ENCODE measurements at places on chromosomes 3 and 15.

DNA sequence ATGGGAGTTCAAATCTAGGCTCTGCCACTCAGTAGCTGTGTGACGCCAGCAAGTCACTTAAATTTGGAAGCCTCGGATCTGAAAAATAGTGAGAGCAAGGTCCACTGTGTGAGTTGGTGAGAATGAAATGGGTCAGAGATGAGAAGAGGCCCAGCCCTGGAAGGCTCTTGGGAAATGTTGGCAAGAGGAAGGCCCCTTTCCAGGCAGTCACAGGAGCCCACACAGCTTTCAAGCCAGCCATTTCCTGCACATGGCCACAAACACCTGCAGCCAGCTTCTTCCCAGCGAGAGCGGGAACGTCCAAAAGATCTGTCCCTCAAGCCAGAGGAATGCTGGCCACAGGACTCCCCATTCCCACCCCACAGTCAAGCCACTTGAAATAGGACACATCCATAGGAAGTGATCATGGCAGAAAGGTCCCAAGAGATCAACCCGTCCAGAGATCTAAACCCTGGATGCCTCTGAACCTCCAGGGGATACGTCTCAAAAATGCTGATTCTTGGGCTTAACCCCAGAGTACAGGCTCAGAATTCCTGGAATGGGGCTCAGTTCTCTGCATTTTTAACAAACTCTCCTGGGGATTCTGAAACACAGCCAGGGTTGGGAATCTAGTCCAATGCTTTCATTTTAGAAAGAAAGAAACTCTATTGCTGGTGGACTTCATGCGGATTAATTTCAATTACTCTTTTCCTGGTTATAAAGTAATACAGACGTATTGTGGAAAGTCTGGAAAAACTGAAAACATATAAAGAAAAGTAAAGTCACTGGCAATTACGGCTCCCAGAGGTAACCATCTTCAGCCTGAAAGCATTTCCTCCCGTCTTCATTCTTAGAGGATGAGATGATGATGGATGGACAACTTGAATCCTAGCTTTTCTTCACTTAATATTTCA is 35.9 kb downstream of the NTRK3 start:
- DNase-seq, result no peak

- DNase-seq, result no peak
Measured at GRCh38 chr15:35209838-35210237, 124.7 kb upstream of the NANOGP8 start.

DNA sequence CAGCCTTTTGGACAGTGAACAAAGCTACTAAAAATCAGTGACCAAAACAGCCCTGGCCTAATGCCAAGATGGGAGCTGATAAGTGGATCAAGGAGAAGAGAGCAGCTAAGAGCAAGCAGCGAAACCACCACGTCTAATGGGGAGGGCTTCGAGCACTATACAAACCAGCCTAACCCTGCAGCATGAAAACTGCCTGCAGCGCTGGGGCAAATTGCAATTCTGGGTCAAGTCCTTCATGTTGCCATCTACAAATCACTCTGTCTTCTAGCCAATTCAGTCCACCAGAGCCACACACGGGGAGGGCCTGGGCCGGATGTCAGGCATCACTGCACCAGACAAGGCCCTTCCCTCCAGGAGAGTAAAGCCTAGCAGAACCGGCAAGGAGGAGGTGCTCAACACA is 30.5 kb upstream of the SPATA12 start:
- no peak for DNase-seq

DNA sequence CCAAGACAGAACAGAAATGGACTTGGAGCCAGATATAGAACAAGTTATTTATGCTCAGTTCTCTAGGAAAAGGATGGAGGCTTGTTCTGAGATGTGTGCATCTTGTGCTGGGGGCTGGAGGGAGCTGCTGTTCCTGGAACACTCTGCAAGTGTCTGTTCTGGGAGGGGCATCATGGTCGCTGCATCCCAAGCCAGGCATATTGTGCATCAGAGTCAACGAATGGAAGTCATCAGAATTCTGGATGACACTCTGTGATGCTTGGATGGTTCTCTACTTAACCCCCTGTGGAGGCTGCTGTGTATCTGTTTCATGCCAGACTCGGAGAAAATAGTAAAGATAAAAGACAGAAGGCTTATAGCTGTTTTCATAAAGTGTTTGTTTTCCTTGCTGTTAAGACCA is 34.7 kb downstream of the RPL22L1 start:
- no peak for DNase-seq

DNA sequence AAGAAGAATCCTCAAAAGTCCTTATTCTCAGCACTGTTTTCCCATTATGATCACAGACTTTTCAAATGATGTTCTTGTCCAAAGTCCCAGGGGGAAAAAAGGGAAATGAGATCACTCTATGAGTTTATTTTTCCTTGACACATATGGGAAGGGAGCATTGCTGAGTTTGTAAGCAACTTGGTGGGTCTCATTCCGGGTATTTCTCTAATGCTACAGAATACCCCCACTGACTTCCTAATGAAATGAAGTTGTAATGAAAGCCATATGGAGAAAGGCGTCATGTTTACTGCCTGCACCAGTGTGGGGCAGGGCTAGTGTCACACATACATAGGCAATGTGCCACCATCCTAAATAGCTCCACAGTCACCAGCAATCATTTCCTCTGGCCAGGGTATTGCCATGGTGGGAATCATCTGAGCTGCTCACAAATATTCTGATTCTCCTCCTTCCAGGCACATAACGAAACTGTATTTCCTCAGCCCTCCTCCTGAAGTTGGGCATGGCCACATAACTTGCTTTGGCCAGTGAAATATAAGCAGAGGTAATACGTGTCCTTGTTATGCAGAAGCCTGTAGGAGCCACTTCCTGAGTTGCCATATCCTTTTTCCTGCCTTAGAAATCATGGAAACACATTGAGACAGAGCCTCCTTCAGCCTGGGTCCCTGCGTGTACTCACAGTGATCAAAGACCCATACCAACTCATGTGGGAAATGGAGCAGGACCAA is 41.0 kb upstream of the C15orf61 start:
- no peak for DNase-seq

DNA sequence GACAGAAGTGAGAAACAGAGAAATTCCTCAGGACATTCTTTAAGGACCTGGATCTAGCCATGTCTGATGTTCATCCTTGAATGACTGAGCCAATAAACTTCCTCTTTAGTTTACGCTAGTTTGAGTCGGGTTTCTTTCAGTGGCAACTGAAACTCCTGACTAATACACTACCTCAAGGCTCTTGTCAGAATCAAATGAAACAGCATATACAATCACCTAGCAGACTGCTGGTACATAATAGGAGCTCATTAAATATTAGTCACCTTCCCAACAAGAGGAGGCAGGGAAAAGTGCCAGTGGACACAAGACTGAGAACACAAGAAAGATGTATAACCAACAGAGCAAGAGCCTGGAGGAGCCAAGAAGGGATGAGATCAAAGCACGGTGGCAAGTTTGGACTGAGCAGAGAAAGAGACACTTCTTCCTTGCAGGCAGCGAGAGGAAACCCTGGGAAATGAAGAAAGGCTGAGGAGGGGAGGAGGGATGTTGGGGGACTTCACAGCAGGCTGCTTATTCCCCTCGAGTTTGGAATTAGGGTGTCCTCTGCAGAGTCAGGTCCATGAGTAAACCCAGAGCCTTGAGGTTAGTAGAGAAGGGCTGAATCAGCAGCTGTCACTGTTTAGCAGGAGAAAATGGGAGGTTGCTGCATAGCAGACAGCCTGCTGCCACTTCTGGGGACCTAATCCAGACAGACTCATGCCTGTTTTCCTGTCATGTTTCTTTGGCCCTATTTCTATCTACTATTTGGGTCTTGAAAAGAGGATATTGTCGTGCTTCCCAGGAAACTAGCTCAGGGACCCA is 73.3 kb downstream of the MRPL46 start:
- no peak for DNase-seq

- DNase-seq, result no peak
Measured at GRCh38 chr3:39168156-39168780, 14.9 kb upstream of the CSRNP1 start.

DNA sequence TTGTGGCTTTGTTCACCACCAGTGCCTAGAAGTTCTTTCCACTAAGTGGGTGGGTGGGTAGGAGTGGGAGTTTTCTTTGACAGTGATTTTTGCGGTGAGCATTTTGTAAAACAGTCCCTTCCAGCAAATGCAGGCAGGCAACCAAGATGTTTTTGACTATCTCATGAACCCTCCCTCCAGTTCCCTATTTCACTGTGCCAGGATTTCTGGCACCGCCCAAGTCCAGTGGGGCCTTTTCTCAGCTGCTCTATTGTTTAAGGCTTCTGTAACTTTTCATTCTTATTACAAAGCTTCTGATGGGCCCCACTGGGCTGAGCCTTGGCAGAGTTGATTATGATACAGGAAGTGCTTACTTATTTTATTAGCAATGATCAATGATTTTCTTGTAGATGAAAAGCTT is 236.0 kb downstream of the EDEM1 start:
- DNase-seq, result no peak

GRCh38 chr15:59741274-59741906 is 52.3 kb upstream of the BNIP2 start:
- DNase-seq, result no peak

GRCh38 chr3:59284926-59285325 is 235.1 kb upstream of the CFAP20DC start:
- no peak for DNase-seq

- no peak for DNase-seq
Measured at GRCh38 chr15:100762913-100763834, 116.5 kb upstream of the ALDH1A3 start.

- no peak for DNase-seq
Measured at GRCh38 chr15:69725275-69725674, 272.7 kb downstream of the RPLP1 start.

DNA sequence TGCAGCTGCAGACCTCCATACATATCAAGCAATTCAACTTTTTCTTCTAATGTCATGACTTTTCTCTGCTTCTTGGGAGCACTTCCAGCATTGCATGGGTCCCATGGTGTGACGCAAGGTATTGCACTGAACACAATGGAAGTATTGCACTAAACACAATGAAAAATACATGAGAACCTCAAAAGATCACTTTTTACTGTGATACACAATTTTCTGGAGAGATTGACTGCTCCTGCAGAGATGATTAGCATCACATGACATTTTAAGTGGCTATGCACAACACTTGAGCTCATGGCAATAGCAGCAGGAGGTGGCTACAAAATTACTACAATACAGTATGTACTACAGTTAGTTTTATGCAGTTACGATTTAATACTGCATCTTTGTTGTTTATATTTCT is 113.5 kb upstream of the BHLHE40 start:
- no peak for DNase-seq

DNA sequence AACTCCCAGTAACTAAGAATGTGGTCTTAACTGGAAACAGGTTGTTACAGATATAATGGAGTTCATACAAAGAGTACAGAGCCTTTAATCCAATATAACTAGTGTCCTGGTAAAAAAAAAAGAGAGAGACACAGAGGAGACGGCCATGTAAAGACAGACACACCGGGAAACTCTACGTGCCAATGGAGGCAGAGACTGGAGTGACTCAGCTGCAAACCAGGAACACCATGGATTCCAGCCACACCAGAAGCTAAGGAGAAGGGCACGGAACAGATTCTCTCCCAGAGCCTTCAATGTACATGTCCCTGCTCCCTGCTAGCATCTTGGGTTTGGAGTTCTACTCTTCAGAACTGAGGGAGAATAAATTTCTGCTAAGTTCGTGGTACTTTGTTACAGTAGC is 4.5 kb downstream of the RNF168 start:
- DNase-seq, result no peak

GRCh38 chr3:34929036-34929435 is 710.3 kb upstream of the ARPP21 start:
- no peak for DNase-seq

- DNase-seq, result no peak
Measured at GRCh38 chr3:100725935-100726513, 16.7 kb downstream of the TFG start.

GRCh38 chr3:86958534-86958933 is 32.4 kb downstream of the VGLL3 start:
- DNase-seq, result no peak

- no peak for DNase-seq
Measured at GRCh38 chr3:192817053-192817452, 89.7 kb upstream of the FGF12 start.

DNA sequence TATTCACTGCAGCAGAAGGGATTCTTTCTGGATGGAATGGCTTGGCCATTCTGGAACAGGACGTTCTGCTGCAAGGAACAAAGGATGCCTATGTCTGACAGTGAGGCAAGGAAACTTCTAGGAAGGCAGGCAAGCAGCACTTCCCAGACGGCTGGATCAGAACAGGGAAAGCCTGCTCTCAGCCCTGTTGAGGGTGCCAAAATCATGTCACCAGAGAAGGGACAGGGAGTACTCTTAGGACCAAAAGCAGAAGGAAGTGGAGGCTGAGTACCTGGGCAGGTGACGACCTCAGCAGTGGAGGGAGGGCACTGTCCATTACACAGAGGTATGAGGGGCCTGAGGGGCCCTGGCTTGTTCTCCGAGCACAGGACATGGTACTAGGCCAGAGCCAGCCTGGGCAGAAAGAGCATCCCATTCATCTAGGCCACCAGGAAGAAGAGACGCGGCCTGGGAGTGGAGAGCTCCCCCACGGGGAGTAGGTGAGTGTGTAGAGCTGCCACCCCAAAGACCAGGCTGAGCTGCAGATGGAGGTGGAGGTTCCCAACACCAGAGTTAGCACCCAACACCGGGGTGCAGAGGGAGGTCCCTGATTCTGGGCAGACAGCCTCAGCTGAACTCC is 9.6 kb downstream of the KLF15 start:
- no peak for DNase-seq

DNA sequence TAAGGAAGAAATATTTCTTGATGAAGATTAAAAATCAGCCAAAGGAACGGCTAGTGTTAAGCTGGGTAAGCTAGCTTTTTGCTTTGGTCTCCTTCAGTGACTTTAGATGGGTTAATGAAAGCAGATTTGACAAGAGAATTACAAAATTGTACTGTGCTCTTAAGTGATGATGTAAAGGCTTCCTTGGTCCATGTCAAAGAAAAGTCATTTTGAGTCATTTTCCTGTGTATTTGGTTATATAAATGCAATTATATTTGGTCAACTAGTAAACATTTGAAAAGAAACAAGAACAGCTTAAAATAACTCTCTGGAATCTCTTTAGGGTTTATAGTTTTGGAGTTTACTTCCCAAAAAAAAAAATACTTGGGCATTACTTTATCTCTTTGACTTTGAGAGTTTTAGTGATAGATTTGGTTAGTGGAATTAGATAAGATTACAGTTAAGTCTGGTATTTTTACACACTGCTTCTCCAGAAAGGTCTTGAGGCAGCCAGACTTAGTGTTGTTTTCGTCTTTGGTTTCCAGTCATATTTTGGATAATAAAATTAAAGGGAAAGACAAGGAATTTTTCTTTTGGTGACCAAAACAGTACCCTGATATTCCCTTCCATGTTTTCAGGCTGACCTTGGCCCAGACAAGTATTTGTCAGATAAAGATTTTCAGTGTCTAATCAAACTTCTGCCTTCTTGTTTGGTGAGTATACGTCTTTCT is 42.3 kb downstream of the PDHB start:
- DNase-seq, result no peak

- no peak for DNase-seq
Measured at GRCh38 chr3:138497851-138498250, 63.4 kb downstream of the ESYT3 start.
